Heart left ventricle (tissue), 16 donors: ENCODE measurements at places on chromosomes 1 and 21.

DNA sequence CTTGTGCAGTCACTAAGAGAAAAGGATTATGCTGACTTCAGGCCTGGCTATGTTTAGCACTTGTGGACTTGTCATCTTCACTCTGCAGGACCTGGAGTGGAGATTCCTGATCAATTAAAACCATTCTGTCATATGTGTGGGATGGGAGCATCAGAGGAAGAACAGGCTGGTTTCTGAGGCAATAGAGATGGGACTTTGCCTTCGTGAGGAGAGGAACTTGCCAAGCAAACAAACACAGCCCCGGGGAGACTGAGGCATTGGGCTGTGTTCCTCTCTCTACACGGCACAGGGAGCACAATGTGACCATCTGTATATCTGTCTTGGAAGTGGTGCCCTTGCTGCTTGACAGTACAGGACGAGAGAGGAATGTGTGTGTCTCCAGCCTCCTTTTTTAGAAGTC is 23.1 kb downstream of the VASH2 start:
- DNase-seq: no peak

- DNase-seq: no peak
Observed at GRCh38 chr21:33339135-33339534, 14.4 kb downstream of the IFNAR1 start.

DNA sequence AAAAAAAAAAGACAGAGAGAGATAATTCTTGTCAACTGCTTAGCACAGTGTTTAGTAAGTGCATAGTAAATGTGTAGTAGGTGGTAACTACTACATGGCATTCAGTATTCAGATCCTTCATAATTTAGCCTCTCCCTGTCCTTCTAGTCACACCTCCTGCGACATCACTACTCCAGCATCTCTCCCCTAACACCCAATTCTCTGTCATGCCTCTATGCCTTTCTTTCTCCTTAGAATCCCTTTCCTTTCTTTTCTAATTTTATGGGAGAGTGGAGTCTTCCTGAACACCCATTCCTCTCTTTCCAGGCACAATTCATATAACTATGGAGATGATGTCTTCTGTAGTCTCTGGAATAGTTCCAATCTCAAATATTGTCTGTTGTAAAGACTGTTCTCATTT is 3.9 kb upstream of the VPS72 start:
- DNase-seq: no peak

- DNase-seq: no peak
Observed at GRCh38 chr1:224733027-224733911, 117.2 kb downstream of the CNIH3 start.

GRCh38 chr1:216015116-216015515 is 408.1 kb downstream of the USH2A start:
- DNase-seq: no peak

- no peak for DNase-seq
Observed at GRCh38 chr21:31732597-31733550, 956 bp upstream of the SCAF4 start.

GRCh38 chr1:232978091-232978634 is 27.8 kb downstream of the NTPCR start:
- DNase-seq: no peak
